ENCODE measurements at places on chromosomes 2 and 18.

DNA sequence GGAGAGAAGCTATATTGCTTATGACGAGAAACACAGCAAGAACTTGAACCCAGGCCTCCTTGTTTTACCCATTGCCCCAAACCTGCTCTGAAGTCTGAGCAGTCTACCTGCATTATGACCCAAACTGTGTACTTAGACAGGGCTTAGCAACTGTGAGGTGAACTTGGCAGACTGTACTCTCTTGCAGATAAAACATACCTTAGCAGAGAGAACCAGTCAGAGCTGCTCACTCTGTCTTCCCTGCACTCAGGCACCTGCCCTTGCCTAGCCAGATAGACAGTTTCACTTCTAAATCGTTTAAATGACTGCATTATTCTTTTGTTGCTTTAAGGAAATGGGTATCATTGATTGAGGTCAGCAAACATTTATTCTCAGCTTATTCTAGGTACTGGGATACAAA lies 20.3 kb downstream of the ITPRID2 start:
- no peak for DNase-seq

DNA sequence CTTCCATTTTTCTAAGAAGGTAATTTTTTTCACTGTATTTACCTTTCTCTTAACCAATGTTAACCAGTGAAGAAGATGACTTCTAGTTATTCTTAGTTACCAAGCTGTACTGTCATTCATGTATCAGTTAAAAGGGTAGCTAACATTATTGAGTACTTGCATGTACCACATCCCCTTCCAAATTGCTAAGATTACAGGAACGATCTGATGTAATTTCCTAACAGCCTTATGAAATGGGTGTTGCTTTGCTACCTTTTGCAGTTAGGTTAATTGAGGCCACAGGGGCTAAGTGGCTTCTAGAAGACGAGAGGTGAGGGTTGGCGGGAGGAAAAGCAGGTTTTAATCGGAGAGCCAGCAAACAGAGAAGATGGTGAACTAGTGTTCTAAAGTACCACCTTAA lies 1.8 kb upstream of the SULT6B1 start:
- DNase-seq = no peak

DNA sequence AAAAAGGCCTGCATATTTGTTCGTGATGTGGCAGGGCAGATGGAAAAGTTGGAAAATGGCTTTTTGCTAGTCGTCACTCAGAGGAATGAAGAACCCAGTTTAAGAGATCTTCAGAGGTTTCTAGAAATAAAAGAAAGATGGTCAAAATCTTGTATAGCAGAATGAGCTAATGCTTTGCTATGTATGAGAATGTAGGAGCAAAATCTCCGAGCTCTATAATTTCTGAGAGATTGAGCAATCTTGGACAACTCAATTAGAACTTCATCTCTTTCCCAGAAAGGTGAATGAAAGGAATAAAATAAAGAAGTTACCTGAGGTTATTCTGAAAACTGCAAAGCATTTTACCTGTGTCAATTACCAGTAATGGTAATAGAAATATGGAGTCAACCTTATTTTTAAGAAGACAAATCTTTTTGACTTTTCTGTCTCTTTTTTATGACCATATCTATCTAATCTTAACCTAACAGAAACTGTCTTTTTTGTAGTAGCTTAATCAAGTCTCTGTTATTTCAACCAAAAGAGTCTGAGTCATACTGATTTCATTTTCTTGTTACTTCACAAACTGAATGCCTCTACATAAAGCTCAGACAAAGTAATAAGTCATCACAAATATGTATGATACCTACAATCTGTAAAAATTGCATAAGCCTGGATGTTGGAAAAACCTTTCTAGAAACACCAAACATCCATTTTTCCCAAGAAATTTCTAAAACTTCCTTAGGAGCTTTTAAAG lies 32.5 kb downstream of the CCDC68 start:
- no peak for DNase-seq

DNA sequence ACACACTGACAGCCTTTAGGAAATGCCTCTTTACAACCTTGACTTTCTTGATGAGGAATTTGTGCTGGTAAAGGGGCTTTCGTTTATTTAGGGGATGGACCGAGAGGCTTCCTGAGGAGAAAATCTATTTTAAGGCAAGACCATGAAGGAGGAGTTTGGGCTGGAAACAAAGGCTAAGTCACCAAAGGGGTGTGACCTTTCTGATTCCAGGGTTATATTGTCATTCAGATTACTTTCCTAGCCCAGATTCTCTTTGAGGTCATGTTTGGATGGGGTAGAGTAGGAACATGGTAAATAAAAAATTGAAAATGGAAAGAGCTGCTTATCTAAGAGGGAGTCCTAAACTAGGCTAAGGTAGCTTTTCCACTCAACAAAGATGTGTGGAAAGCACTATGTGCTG lies 77.1 kb upstream of the UGP2 start:
- no peak for DNase-seq

- DNase-seq = no peak
Observed at GRCh38 chr2:187615364-187615763, 61.1 kb upstream of the TFPI start.

Measured in DMS79 treated with DMSO at 0.1 percent for 48 hours (cell line).